ENCODE measurements at places on chromosomes 7 and 10.

DNA sequence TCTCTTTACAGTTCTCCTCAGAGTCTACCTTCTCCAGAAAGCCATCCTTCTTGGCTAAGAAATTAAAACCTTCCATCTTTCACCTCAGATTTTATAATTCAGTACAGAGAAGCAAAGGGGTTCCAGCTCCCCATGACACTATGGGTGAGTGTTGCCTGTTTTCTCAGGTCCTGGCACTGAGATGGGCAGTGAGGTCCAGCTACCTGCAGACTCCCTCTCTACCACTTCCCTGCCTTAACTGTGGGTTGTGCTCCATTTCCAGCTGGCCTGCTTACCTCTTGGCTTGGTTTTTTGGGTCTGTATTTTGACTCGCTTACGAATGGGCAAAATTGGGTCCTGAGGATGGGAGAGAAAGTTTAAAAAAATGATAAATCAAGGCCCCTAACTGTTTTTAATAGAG lies 26.3 kb downstream of the ZCWPW1 start:
- DNase-seq, result no peak

- DNase-seq, result no peak
These were observed 1071.1 kb downstream of the XPNPEP1 start for GRCh38 chr10:108852211-108852610.

- no peak for DNase-seq
These were observed 91.5 kb upstream of the TCERG1L start for GRCh38 chr10:131402771-131403650.

- DNase-seq, result no peak
These were observed 82.9 kb downstream of the AUTS2 start for GRCh38 chr7:69681181-69681580.

- no peak for DNase-seq
These were observed 334.3 kb downstream of the LRMDA start for GRCh38 chr10:75765789-75766096.

DNA sequence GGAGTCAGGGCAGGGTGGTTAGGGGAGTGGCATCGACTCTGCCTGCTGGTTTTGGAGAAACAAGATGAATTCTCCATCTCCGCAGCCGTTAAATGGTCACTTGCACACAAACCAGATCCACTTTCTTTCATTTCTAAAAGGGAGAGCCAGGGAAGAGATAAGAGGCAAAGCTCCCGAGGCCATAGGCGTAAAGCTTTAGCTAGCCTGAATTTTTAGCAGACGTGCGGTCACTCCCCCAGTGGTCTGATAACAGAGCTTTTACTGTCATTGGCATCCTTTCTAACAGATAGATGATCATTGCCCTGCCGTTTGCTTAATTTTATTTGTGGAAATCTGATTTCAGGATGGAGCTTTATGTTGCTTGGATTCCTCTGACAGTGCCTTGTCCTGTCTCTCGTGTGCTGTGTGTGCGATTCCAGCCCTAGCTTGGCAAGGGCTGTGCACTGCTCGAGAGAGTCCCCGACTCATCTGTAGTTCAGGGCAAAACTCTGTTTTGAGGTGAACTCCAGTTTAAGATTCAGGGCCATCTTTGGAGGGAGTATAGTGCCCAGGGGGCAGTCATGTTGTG lies 62.5 kb downstream of the GATA3 start:
- DNase-seq, result no peak

GRCh38 chr7:159010937-159011721 lies 133.5 kb downstream of the VIPR2 start:
- no peak for DNase-seq

DNA sequence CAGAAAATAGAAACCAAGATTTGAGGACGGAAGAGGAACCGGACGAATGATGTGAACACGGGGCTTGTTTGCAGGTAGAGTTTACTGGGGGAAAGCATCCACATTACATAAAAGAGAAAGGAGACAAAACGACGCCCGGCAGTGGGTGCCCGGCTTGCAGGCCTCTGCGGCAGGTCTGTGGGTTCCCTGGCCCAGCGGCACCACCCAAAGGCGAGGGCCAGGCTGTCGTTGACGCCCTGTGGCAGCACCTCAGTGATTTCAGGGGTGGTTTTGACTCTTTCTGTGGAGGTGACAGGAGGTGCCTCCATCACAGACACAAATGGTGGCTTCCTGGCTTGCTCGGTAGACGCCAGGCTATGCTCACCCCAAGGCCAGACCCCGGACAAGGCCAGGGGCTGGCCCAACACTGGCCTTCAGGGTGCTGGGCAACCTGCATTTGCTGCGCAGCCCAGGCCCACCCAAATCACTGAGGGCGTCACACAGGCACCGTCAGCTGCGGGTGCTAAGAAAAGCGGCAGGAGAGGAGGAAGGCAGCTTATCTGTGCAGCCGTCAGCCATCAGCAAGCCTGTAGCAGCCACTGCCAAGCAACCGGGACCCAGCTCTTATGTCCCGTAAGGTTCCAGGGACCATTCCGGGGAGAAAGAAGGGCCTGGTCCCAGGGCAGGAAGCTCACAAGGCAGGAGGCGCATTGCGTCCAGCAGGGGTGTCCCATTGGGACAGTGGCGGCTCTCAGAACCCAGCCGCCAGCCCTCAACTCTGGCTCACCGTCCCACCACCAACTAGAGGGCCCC lies 230.3 kb downstream of the PTPRN2 start:
- DNase-seq, result no peak

- no peak for DNase-seq
These were observed 3.3 kb downstream of the NUDT13 start for GRCh38 chr10:73113551-73113950.

GRCh38 chr7:97218767-97219166 lies 101.3 kb downstream of the SDHAF3 start:
- no peak for DNase-seq

- DNase-seq, result no peak
These were observed 182.1 kb upstream of the CDC14C start for GRCh38 chr7:48742079-48742798.

- DNase-seq, result no peak
These were observed 682.8 kb upstream of the NRP1 start for GRCh38 chr10:34017281-34017680.

GRCh38 chr7:95503271-95504131 lies 17.8 kb downstream of the ASB4 start:
- DNase-seq, result no peak

DNA sequence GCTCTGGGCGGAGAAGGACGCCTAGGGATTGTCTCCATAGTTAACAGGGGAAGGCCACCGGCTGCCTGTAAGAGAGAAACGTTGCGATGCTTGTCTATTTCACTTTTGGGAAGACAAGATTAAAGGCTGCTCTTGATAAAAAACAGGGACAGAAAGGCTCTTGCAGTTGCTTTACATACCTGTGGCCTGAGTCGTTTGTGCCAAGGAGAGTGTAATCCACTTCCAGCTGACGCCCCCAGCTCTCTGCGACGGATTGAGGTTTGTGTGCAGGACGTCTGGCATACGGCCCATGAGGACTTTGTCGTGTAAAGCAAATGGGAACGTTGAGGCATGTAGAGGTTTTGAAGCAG lies 1.1 kb downstream of the MAP3K8 start:
- no peak for DNase-seq

DNA sequence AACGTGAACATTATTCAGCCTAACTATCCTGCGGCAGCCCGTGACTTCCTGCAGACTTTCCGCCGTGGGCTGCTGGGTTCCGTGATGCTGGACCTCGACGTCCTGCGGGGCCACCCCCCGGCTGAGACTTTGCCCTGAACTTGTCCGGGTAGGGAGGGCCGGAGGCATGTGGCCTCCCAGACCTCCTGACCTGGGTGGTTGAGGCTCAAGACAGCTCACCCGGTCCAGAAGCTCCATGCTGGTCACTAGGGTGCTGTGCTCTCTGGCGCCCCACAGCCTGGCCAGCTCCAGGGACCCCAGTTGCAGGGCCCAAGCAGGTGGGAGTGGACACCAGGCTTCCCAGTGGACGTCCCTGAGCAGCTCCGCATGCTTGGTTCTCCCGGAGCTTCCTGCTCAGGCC lies 4.4 kb downstream of the SPRN start:
- DNase-seq, result no peak

DNA sequence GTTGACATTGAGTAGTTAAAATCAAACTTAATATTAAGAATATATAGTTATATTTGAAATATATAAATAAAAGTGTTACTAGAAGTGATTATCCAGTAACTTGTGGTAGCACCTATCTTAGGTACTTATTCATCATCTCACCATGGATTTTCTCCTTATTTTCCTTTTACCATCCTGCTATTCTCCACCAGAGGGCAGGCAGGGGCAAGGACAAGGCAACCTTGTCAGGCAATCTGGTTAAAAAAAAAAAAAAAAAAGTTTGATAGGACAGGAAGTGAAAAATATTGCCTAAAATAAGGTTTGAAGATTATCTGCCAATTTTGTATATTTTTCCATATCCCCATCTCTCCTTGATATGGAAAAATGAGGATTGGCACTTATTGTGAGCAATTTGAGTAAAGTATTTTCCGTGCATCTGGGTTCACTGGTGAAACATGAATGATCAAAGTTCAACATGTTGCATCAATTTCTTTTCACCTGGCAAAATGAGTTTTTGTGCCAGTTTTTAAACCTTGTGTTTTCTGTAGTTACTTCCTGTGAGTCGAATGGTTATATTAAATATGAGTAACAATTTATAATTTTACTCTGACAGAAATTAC lies 256.7 kb downstream of the AGMO start:
- no peak for DNase-seq

- no peak for DNase-seq
These were observed 154.8 kb downstream of the CHN2 start for GRCh38 chr7:29349362-29349761.

DNA sequence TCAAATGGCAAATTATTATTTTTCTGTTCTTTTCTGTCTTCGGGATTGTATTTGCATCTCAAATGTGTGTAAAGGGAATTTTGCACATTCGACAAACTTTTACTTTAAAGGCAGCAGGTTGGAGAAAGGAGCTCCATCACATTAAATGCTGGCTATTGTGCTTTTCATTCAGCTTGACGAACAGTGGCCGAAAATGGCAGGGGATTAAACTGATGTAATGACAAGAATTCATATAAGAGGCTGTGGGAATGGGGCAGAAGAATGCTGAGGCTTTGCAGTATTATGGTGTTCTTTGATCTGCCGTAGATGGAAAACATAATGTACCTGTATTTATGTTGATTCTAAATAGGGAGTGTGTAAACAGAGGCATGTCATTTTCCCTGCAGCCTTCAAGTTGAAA lies 376.0 kb downstream of the LRMDA start:
- no peak for DNase-seq

GRCh38 chr7:128065872-128066271 lies 34.6 kb upstream of the LRRC4 start:
- DNase-seq, result no peak

GRCh38 chr7:106463851-106464611 lies 179.2 kb upstream of the NAMPT start:
- no peak for DNase-seq

- DNase-seq, result no peak
These were observed 334.7 kb downstream of the LRMDA start for GRCh38 chr10:75766106-75766505.

- no peak for DNase-seq
These were observed 183.1 kb upstream of the HDAC9 start for GRCh38 chr7:18312482-18312881.

- DNase-seq, result no peak
These were observed 117.9 kb upstream of the DIP2C start for GRCh38 chr10:807163-807957.

- DNase-seq, result no peak
These were observed 10.3 kb upstream of the IFIT1B start for GRCh38 chr10:89367529-89367928.

DNA sequence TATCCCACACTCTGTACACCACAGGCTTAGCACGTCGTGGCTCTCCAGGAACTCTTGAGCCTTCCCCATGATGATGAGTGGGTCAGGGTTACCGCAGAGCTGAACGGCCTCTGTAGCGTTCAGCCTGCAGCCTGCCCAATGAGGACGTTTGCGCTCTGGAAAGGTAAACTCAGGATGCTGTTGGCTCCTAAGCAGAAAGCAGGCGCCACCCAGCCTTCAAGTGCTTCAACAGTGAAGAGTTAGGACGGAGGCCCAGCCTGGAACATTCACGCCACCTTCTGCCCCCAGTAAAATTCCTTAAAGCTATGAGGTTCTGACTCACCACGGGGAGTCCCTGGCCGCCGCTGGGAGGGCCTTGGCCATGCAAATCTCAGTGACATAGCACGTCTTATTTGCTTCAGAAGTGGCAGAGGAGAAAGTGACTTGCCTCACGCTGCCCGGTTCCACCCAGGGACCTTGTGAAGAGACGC lies 161.5 kb upstream of the SH2B2 start:
- DNase-seq, result no peak

GRCh38 chr10:85645926-85646711 lies 720.5 kb downstream of the GRID1 start:
- no peak for DNase-seq

DNA sequence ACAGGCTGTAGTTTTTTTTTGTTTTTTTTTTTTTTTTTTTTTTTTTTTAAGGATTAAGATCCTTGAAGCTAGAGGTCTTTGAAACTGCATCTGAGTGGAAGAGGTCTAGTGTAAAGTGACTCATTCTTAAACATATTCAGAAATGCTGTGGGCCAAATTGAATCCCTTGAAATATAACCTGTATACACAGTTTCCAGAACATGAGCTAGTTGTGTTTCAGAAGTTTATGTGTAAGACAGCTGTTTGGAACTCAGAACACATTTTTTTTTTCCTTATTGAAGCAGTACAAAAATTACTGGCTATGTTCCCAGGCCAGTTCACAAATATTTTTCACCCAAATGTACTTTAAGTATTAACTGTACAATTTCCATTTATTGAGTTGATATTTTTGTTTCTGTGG lies 67.9 kb downstream of the PPP1R9A start:
- DNase-seq, result peak; percentile 54

- DNase-seq, result no peak
These were observed 675.5 kb downstream of the SUGCT start for GRCh38 chr7:40810274-40810673.

DNA sequence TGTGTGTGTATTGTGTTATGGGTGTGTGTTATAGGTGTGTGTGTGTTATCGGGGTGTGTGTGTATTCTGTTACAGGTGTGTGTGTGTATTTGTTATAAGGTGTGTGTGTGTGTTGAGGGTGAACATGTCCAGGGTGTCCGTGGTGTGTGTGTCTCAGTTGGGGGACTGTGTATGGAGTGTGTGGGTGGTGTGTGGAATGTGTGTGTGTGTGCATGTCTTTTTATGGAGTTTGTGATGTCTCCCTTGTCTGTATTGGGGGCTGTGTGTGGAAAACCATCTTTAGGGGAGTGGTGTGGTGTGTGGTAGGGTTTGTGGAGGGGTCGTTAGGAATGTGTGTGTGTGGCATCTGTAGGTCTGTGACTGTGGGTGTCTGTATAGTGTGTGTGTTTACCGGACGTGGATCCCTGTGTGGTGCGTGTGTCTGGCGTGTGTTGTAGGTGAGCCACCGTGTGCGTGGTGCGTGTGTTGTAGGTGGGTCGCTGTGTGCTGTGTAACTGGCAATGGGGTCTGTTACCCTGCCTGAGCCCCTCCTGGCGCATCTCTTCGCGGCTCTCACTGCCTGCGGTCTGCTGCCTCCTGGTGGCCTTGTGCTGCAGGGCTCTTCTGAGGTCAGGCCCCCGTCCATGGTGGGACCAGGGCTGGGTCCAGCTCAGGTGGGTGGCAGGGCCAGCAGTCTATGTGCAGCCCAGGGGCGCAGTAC lies 61.7 kb downstream of the PALD1 start:
- no peak for DNase-seq

- no peak for DNase-seq
These were observed 24.5 kb upstream of the KCTD7 start for GRCh38 chr7:66604198-66604597.

GRCh38 chr7:31899356-31899927 lies 170.8 kb downstream of the PDE1C start:
- DNase-seq, result no peak

Data from fibroblast of skin of left biceps (primary cell).